Naive thymus-derived CD4-positive, alpha-beta T cell (primary cell): ENCODE measurements at places on chromosomes 6 and 20. TPM values are rescaled to one million over a fixed set of nuclear protein-coding genes. Genes with fewer than 3 reads are reported as not detected.

GRCh38 chr6:84086545-84087429 is 53.2 kb downstream of the MRAP2 start:
- no peak for DNase-seq

DNA sequence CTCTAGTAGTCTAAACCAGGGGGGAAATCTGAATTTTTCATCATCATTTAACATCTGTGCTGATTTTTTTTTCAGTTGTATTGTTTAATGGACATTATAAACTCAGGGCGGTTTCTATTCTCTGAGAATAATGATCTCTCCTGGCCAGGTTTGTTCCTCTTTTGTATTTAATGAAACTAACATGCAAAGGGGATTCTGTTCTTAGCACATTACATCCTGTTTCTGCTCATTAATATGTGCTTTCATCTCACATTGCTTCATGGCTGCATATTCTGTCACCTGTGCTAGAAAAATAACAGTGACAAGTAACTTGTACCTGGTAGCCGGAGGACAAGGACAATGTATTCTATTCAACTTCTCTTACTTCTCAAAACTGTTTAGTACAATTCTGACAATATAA is 806 bp downstream of the HLA-DOB start:
- DNase-seq, result no peak

DNA sequence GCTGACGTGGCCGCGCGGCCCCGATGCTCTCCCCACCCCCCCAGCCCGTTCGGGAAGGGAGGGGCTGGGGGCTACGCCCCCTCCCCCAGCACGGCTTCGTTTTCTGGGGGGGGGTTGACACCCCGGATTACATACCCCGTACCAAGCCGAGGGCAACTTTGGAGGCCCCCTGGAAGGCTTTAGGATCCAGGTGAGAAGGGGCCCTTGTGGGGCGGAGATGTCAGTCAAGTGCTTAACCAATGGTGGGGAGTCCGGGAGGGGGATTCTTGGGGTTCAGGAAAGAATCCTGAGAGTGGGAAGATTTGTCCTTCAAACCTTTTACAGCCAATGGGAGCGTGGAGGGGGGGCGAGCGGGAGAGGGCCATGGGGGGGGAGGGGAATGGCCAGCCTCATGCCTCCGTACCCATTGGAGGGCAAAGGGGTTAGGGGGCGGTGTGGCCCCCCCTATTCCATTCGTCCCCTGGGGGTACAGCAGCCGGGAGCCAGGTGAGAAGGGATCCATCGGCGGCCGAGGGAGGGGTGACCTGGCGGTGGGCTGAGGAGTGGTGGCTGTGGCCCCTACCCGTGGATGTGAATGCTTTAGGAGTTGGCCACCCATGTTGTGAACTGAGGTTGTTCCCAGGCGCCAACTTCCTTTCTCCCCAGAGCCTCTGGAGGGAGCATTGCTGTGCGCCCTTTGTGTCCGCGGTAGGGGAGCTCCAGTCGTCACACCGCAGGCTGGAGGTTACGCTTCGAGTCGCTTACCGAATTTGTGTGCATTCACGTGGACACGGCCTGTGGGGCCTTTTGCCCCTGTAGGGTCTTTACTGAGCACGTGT is 682 bp downstream of the BRD2 start:
- DNase-seq, result peak; percentile 50

- DNase-seq, result no peak
Observed at GRCh38 chr20:36629719-36630681, 16.0 kb downstream of the SLA2 start.

DNA sequence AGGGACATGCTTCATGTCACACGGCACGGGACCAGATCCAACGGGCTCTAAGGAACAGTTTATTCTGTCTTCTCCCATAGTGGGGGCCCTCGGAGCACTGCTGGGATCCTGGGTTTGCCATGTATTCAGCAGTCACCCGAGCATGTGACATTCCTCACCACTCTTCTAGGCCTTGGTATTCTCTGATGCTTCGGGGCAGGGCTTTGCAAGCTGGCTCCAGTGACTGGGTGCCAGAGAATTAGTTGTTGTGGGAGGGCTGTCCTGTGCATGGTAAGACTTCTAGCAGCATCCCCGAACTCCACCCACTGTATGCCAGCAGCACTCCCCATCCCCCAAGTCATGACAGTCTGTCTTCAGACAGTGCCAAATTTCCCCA is 5.4 kb downstream of the CCN5 start:
- DNase-seq, result no peak

DNA sequence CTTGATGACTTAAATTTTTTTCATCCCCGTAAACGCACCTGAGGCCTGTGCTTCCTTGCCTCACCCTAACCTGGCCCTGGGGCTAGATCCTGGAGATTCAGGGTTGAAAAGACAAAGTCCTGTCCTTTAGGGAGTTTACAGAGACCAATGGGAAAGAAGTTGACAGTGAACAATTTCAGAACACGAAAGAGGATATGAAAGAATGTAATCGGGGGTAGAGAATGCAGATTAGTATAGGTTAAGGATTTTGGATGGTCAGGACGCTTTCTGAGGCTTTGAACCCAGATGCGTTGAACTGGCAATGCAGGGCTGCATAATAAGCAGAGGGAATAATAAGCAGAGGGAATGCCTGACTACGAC is 1.7 kb upstream of the FBXO5 start:
- no peak for DNase-seq

- no peak for DNase-seq
Observed at GRCh38 chr6:144885817-144886216, 600.7 kb downstream of the UTRN start.

DNA sequence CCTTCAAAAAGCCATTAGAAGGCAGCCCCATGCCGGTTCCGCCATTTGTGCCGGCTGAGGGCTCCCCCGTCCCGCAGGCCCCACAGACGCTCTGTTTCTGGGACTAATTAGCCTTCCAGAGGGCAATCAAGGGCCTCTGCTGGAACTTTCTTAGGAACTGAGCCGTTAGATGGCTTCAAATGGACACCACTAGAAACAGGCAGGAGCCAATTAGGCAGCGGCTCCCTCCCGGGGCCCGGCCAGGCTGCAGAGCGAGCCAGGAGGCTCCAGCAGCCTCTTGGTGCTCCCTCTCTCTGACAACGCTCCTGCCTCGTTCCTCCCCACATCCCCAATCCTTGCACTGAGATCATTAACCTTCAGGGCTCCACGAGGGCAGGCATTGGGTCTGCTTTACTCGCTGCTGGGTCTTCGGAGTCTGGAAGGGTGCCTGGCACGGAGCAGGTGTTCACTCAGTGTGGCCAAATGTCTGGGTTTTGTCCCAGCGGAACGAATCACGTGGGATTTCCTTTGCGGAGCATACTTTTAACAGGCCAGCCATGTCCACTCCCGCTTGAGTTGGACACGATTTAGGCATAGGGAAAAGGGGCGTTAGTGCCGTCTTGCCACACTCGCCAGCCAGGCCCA is 98.3 kb downstream of the TMEM242 start:
- no peak for DNase-seq

DNA sequence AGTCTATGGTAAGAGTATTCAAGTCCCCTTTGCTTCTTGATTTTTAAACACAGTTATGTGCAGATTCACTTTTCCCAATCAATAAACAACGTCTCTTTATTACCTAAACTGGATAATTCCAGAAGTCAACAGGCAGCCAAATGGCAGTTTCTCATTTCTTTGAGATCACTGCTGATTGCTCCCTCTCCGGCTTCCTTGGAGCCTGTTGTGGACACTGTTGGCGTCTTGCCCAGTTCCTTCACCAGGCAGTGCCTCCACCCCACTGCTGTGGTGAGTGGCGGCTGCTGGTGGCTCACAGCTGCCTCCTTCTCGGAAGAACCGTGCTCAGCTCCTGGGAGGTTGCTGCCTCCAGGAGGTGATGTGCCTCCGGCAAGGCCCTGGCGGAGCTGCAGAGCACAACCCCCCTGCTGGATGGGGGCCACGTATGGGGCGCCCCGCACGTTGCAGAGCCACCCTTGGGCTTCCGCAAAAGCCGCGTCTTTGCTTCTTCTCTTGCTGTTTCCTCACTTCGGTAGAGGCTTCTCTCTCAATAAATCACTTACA is 105.1 kb upstream of the CNKSR3 start:
- no peak for DNase-seq

GRCh38 chr20:50191065-50191543 is 474 bp downstream of the CEBPB start:
- DNase-seq, result no peak

GRCh38 chr20:920311-920710 is 4.2 kb upstream of the ANGPT4 start:
- DNase-seq, result no peak

DNA sequence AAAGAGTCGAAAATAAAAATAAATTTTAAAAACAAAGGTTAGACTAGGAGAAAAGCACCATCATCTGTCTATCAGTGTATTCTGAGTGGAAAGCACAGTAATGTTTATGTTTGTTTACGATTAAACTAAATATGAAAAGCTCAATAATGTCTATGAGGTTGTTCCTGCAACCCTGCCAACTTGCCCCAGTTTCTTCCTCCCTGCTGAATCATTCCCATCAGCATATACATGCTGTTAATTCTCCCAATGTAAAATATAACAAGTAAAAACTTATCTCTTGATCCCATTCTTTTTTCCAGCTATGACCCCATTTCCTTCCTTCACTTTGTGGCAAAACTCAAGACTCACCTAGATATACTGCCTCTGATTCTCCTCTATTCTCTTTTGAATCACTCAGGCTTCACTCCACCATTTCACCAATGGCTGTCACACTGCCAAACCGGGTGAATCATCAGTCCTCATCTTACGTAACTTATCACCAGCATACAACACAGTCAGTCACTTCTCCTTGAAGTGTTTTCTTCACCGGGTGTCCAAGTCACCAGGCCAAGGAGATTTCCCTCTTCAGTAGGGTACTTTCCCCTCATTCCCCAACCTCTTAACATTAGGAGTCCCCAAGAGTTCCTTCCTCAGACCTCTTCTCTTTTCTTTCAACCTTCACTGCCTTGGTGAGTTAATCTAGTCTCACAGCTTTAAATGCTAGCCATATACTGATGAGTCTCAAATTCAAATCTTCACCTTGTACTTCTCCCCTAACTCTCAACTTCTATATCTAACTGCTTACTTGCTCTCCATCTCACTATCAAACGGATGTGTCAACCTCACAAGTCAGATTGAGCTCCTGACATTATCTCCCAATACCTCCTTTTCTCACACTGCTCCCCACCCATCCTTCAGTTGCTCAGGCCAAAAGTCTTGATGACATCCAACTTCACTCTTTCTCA is 6.2 kb downstream of the TMEM242 start:
- DNase-seq, result no peak

- DNase-seq, result no peak
Observed at GRCh38 chr20:50813801-50814200, 18.9 kb downstream of the BCAS4 start.

The PPIL1 gene
- polyA plus RNA-seq, result 21.5 TPM

The NKX2-4 gene
- not detected for polyA plus RNA-seq

The LY6G6C gene
- not detected for polyA plus RNA-seq

The C20orf202 gene
- 0.22 TPM for polyA plus RNA-seq

The VNN1 gene
- not detected for polyA plus RNA-seq

The DPPA5 gene
- polyA plus RNA-seq, result not detected

The SLC35B3 gene
- 12.4 TPM for polyA plus RNA-seq

The CD93 gene
- polyA plus RNA-seq, result not detected
